Activated T-helper 1 cell treated with anti-CD3 and anti-CD28 coated beads, Interleukin-12 subunit alpha, Interleukin-12 subunit beta, Interleukin-2, Interleukin-4 antibody, amounts not matched to agents 30 ng/mL and 10 ng/mL and 1 ng/mL, durations not matched to agents 14 hours and 24 hours and 36 hours (primary cell): ENCODE measurements at places on chromosomes 3 and 15. TPM values are rescaled to one million over a fixed set of nuclear protein-coding genes. Genes with fewer than 3 reads are reported as not detected.

PCSK6 gene
- 3.0 and 3.7 TPM in 2 replicates for total RNA-seq

DTWD1 gene
- 21.1 and 26.5 TPM in 2 replicates for total RNA-seq

SLC2A2 gene
- not detected in 2 replicates for total RNA-seq

PTPN9 gene
- 28.0 and 31.7 TPM in 2 replicates for total RNA-seq

IL17RC gene
- 0.64 and 0.83 TPM in 2 replicates for total RNA-seq

TTC21A gene
- total RNA-seq: 0.83 and 1.0 TPM in 2 replicates

SERINC4 gene
- 0.39 and 0.41 TPM in 2 replicates for total RNA-seq

EIF5A2 gene
- total RNA-seq: 8.1 and 10.5 TPM in 2 replicates

SLC15A2 gene
- total RNA-seq: 3.2 and 3.3 TPM in 2 replicates

HIGD2B gene
- 0.29 TPM in 1 of 2 replicates, not detected in the other for total RNA-seq

SERPINI1 gene
- total RNA-seq: 0.70 and 0.71 TPM in 2 replicates

GOLGA6D gene
- not detected in 2 replicates for total RNA-seq

NEK10 gene
- 0.54 and 0.57 TPM in 2 replicates for total RNA-seq

SLC4A7 gene
- total RNA-seq: 65.5 and 66.7 TPM in 2 replicates

ACOX2 gene
- total RNA-seq: not detected in 2 replicates

CCR5 gene
- total RNA-seq: 5.8 TPM in 2 replicates

ZNF502 gene
- total RNA-seq: 0.54 and 0.73 TPM in 2 replicates

TKT gene
- total RNA-seq: 332 and 351 TPM in 2 replicates

TRAT1 gene
- total RNA-seq: 94.6 and 99.4 TPM in 2 replicates
